ENCODE measurements at places on chromosomes 7 and 10. TPM values are rescaled to one million over a fixed set of nuclear protein-coding genes. Genes with fewer than 3 reads are reported as not detected.

Gene PAPOLB
- not detected for total RNA-seq

Gene DGKI
- 3.4 TPM for total RNA-seq

Gene TMEM254
- 17.4 TPM for total RNA-seq

Gene SH2D4B
- total RNA-seq, result 0.17 TPM

Gene CD36
- total RNA-seq, result not detected

All from T-helper 1 cell treated with Interleukin-12 subunit alpha and Interleukin-12 subunit beta and Interleukin-4 antibody, amounts not matched to agents 30 ng/mL and 1 ng/mL, for 36 hours (primary cell).